ENCODE measurements at places on chromosomes 3 and 15. TPM values are rescaled to one million over a fixed set of nuclear protein-coding genes. Genes with fewer than 3 reads are reported as not detected.

Gene TMC3
- total RNA-seq = not detected

GRCh38 chr3:129965937-129966336 is 8.6 kb upstream of the TRH start:
- no peak for DNase-seq

DNA sequence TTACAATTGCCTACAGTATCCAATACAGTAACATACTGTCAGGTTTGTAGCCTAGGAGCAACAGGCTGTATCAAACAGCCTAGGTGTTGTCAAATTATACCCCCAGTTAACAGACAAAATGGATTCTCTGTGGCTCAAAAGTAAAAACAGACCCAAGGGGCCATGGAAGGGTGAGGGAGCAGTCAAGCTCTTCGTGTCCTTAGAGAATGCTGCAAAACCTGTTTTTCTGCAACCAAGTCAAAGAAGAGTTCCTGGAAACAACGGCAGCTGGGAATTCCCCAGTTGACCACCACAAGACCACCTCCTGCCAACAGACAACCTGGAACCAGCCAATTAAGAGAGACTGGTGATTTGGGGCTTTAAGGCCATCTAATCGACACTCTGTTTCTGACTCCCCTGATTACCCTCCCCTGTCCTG is 11.1 kb upstream of the THUMPD3 start:
- peak; percentile 68 for DNase-seq

Gene IDH3A
- total RNA-seq = 27.4 TPM

Gene CTXN2
- total RNA-seq = not detected

DNA sequence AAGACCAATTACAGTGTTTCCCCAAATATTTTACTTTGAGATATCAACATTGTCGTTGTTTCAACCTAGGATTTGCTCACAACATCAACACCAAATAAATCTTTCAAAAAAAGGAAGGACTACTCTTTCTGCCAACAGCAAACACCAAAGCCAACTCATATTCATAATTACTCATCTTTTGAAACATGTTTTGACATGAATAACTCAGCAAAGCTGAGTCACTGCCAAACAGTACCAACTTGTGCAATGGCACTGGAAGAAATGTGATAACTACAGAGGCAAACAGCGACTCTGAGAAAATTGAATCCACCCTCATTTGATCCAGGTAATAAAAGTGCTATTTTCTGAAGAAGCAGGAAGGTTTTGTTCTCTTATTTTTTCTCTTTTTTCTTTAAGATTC is 67.2 kb downstream of the PEX5L start:
- DNase-seq = no peak

GRCh38 chr3:177599326-177599725 is 402.0 kb upstream of the TBL1XR1 start:
- DNase-seq = no peak

Gene COL6A5
- not detected for total RNA-seq

DNA sequence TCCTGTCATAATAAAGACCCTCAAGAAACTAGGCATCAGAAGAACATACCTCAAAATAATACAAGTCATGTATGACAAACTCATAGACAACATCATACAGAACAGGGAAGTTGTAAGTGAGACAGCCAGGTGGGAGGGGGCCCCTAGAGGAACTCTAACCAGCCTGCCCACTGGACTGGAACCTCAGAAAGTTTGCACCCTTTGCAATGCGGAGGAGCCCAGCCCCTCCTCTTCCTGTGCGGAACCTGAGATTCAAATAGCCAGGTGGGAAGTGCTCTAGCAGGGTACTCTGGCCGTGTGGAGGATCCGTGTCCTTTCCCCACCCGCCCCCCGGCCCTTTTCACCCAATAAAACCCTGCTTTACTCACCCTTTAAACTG is 387.0 kb upstream of the CBLB start:
- no peak for DNase-seq

DNA sequence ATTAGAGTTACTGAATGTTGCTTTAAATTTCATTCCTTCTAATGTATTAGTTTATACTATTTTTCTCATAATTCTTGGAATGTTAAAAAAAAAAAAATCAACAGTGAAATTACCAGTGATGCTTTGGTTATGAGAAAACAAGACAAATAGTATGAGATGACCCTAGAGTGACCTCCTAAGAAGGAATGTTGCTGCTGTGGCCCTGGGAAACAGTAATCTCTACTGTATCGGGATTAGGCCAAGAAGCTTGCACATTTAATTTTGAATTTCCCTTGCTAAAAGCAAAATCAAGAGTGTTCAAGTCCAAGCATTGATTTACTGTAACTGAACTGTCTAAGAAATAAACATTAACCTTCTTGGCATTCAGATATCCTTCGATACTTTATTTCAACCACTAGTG is 18.1 kb downstream of the TOPBP1 start:
- no peak for DNase-seq

GRCh38 chr3:21751886-21752285 is 876 bp upstream of the ZNF385D start:
- no peak for DNase-seq

Gene UBA7
- 0.55 TPM for total RNA-seq

DNA sequence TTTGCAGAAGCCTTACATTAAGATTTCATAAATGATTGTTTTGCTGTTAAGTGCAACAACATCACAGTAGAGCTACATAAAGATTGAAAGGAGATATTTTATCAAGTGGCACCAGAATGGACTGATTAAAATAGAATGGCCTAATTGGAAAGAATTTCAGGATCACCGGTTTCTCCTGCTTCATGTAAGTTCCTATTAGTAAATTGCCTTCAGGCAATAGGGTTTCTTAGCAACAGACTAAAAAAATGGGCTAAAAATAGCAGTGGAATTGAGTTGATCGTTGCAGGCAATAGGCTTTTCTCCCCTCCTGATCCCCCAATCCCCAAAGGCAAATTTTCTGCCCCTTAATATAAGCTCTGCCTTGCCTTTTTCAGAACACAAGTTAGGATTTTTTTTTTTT is 917 bp downstream of the LNP1 start:
- no peak for DNase-seq

Gene GNL3
- 237 TPM for total RNA-seq

DNA sequence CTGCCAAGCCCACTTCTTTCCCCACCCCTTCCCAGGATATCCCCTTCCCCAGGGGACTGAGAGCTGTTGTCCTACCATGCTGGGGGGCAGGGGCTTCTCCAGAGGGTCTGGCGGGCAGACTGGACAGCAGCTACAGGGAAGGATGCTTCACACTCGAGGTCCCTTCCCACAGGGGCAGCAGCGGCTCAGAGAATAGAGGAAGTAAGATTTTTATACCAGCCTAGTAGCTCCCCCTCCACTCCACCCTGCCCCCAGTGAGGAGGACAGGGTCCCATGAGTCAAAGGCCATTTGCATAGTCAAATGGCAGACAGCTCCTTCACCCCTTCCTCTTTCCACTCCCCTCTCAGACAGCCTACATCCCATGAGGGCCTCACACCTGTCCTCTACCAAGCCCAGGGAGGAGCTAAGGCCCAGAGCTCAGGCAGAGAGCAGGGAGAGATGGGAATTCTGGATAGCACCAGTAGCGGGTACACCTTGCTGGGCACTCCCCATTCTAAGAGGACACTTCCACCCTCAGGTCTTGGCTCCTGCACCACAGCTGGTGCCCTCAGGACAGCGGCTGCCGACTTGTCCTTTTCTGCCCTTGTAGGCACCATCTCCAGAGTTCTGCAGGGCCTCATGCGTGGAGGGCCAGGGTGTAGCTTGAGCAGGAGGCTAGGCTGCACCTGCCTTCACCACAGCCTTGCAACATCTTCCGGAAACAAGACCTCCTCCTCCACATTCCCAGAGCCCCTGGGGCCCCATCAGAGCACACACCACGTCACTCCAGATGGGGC is at the start of gene TLR9:
Gene TLR9 (minus strand): TSS at position 194 of the 777 bp plus-strand sequence. CDS start 116 bp downstream, at position 78.
- DNase-seq = peak; percentile 58

DNA sequence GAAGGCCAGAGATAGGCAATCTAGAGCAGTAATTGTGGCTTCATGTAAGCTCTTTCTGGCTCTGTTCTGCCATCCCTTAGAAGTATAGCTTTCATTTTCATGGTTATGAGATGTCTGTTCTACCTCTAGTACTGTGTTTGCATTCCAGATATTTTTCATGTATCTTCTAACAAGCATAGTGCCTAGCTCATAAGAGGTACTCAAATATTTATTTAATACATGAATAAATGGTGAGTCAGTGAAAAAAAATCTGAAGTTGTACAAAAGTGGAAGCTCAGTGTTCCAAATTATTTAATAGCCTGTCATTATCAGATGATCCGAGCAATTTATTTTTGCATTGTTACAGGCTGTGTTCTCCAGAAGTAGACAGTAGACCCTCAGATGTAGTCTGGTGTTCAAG is 64.3 kb downstream of the OXSM start:
- DNase-seq = no peak

DNA sequence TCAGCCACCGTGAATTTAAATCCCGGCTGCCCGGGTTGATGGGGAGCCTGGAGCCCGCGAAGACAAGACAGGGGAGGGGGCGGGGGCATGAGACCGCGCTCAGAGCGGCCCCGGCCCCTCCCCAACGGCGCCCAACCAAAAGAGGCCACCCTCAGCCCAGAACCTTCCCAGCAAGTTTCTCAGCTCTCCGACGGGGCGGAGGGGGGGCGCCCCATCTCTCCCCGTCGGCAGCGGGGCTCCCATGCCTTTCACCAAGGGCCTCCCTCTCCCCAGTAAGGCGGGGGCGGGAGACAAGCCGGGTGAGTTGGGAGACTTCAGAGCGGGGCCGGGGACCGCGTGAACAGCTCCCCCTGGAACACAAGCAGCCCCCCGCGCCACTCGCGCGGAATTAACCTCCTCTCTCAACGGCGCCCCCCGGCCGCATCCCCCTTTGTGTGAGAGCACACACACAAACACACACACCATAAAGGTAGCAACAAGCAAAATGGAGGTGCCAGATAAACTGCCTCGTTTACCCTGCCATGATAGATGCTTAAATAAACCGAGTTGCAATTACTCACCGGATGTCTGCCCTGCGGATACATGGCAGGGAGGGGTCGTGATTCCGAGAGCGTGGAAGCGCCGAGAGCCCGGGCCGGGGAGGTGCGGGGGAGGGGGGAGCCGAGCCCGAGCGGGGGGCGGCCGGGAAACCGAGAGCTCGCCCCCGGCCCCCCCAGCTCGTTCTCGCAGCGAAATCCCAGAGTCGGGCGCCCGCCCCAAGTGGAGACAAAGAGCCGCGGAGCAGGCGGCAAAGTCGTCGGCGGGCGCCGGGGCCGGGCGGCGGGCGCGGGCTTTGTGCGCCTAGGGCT is 1.3 kb downstream of the TLE3 start:
- peak; percentile 66 for DNase-seq

DNA sequence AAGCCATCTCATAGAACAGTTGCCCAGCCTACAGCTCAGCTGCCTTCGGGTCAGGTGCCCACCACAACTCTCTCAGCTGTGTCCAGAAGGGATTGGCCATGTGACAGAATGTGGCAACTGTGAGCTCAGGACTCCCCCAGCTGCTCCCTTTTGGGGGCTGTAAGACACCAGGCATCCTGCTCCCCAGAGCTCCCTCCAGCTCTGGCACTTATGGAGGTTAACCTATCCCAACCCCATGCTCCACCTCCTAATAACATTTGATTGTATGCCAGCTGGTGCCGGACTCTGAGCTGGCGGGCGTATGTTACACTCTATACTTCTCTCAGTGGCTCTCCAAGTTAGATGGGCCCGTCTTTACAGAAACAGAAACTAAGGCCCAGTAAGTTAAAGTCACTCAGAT is 222.8 kb downstream of the FAM43A start:
- DNase-seq = no peak

GRCh38 chr15:65101411-65101890 is 13.5 kb downstream of the UBAP1L start:
- DNase-seq = peak; percentile 90

DNA sequence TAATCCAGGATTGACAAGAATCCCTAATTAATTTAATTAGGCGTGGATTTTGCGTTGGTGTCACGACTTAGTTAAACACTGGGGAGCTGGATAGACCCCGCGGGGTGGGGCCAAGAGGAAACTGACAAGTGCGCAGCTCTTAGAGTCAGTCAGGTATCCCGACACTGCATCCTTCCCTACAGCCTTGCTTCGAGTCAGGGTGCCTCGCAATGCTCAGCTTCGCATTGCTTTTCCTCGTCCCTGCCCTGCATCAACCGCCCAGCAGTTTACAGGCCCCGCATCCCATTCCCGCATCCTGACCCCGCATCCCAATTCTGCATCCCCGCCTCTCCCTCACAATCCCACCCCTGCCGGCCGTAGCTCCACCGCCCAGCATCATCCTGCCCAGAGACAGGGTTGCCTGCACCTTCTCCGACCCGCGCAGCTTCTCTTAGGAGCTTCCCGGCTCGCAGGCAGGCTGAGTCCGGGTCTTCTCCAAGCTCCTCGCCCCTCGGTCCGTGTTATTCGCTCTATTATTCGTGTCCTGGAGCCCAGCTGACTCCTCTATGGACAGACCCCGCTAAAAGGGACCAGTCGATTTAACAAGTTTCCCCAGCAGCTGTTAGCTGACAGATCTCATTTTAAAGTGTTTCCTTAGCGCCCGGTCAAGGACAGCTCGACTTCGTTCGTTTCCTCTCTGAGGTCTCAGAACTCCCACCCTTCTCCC is 699 bp upstream of the SHOX2 start:
- peak; percentile 65 for DNase-seq

DNA sequence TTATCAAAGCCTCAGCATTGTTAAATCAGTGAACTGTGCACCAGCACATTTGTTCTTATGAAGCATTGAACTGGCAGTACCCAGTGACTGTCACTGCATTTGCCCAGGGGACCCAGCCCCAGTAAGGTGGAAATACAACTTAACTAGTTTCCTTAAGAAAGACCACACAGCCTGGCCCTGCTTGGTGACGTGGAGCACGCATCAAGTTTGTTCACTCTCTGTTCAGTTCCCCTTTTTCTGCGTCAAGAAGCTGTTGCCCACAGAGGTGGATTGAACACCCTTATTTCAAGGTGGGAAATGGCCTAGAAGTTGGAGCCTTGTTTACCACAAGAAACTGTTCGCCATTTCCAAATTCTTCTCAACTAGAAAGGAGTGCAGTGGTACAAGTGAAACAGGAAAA is 69.9 kb upstream of the AGBL1 start:
- no peak for DNase-seq

DNA sequence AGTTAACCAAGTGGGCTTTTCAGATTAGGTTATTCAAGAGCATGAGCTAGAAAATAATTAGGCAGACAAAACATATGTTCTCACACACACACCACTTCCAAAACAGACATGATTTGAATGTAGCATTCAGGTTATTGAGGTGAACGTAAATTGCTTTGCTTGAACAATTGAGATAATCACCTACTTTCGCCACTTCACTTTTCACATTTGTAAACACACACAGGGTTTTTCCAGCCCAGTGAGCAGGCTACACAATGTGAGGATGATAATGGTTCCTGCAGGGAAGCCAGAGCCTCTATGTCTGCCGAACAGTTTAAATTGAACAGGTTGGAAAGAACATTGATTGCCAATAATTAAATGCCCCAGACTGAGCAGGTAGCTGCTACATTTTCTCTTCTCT is 560.8 kb downstream of the OCA2 start:
- DNase-seq = no peak

All from H7 (cell line).